Glomerular endothelial cell (primary cell): ENCODE measurements at places on chromosomes 11 and 22. TPM values are rescaled to one million over a fixed set of nuclear protein-coding genes. Genes with fewer than 3 reads are reported as not detected.

GRCh38 chr11:72313912-72314598 lies 70.1 kb upstream of the PHOX2A start:
- no peak for DNase-seq

GRCh38 chr11:97890466-97890865 lies 1130.3 kb upstream of the CNTN5 start:
- no peak for DNase-seq

DNA sequence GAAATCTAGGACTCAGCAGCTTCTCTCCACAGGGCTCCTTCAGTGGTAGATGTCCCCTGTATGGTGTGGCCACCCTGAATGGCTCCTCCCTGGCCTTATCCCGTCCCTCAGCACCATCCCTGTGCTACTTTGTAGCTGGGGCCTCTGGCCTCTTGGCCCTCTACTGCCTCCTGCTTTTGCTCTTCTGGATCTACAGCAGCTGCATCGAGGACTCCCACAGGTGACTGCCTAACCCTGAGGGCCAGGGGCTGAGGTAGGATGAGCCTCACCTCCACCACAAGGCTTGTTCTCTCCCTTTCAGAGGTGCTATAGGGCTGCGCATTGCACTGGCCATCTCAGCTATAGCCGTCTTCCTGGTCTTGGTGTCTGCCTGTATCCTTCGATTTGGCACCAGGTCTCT lies 1.8 kb downstream of the TMEM179B start:
- DNase-seq = no peak

- no peak for DNase-seq
Observed at GRCh38 chr11:12245549-12246016, 131.8 kb upstream of the PARVA start.

DNA sequence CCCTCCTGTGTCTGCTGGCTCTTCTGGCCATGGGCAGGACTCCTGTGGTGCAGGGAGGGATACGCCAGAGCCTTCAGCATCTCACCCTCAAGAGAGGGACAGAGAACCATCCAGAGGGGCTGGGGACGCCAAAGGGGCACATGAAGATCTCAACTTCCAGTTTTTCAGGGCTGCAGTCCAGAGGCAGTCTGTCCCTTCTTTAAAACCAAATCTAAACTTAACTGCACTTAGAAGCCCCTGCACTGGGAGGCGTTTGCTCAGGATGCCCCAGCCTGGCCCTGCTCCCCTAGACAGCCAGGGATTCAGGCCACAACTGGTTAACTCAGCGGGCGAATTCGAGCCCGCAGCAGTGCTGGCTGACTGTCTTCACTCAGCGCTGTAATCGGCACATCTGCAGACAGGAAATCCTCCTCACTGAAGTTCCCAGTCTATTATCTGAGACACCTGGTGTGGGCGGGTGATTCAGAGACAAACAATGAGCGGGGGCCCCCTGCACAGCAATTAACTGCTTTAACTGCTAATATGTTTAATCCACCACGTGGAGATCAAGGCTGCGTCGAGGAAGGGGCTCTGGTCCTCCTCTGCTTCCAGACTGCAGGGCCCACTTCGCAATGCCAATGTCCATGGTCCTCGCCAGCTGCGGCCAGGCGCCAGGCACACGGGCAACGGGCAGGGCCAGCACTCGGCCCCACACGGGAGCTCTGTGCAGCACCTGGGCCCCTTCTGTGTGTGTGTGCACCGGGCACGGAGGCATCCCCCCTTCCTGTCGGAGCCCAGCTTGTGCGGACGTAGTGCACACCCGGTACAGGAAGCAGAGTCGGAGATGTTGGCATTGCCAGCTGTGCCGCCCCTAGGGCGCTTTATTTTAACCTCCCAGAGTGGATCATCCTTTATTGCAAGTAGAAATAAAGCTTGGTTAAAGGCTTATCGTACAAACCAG lies 36.9 kb upstream of the GNB1L start:
- DNase-seq = no peak

GRCh38 chr11:33804471-33804870 lies 30.2 kb upstream of the FBXO3 start:
- no peak for DNase-seq

GRCh38 chr22:36644333-36644757 lies 59.2 kb downstream of the CACNG2 start:
- DNase-seq = peak; percentile 80

- DNase-seq = no peak
Observed at GRCh38 chr11:11004069-11004468, 146.2 kb upstream of the ZBED5 start.

GRCh38 chr22:47996446-47996857 lies 1234.0 kb downstream of the TBC1D22A start:
- DNase-seq = no peak

DNA sequence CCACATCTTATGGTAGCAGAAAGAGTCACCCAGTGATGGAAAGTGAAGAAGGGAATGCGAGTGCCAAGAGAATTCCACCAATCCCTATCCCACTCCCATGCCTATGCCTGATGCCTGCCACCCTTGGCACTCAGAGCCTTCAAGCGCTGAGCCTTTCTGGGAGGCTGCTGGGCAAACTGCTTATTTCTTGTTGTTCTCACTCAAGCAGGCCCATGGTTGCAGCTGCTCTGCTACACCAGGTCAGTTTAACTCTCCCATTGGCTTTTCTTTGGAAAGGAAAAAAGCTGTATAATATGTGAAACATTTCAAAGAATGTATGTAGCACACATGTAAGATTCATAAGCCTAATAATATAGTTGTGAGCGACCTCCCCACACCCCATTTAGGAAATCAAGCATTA lies 41.4 kb downstream of the DGCR2 start:
- no peak for DNase-seq

DNA sequence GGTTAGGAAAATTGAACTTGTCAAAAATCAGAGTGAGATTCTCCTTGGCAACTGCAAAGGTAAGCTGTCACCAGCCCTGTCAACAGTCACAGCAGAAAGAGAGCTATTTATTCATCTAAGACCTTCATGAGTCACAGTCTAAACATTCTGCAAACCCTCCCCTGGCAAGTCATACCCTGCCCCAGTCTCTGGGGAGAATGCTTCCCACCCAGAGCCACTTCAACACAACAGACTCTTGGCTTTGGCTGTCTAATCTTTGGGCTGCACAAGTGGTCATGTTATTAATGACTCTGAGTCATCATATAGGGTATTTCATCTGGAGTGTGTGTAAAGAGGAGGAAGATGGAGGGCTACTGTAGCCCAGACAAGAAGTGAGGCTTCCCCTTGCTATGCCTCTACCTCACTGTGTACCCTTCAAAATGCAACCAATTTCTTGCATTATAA lies 153.4 kb downstream of the CCDC34 start:
- peak; percentile 65 for DNase-seq

DNA sequence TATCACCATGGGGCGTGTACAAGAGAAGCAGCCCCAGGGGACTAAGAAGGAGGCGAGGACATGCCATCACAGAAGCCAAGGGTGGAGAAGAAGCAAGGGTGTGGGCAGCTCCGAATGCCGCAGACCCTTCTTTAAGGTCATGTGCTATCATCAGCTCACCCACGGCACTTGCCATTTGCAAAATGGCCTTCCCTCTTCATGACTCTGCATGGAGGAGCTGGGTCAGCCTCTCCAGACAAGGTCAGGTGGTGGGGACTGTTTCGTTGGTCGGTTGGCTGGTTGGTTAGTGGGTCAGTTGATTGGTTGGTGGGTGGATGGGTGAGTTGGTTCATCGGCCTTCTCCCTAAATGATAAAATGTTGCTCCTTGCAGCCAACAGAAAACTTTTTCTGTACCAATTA lies 622.5 kb downstream of the TBC1D22A start:
- no peak for DNase-seq

DNA sequence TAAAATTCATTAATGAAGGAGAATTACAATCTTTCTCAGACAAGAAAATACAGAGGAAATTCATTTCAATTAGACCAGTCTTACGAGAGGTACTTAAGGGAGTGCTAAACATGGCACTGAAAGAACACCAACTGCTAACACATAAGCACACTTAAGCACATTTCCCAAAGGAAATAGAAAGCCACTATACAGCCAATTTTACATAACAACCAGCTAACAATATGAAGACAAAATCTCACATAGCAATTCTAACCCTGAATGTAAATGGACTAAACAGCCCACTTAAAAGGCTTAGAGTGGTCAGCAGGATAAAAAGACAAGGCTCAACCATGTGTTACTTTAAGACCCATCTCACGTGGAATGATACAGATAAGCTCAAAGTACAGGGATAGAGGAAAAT lies 339.5 kb upstream of the LUZP2 start:
- DNase-seq = no peak

DNA sequence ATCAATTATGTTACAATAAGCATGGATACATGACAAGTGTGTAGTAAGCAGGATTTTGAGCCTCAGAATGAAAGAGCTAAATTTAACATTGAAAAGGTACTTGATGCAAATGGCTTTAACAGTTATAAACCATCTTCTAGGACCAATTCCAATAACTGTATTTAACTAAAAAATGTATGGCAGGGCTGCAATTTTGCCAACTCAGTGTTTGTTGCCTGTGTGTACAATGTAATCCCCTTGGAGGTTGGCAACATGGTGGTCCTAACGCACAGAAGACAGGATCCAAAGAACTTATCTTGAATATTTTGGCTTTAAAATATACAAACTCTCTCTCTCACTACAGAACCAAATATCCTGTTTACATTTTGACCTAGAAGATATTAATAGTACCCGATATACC lies 2314.1 kb downstream of the LRRC4C start:
- no peak for DNase-seq

- DNase-seq = no peak
Observed at GRCh38 chr11:94857337-94857736, 89.2 kb downstream of the AMOTL1 start.

- DNase-seq = no peak
Observed at GRCh38 chr11:90774727-90775566, 552.1 kb upstream of the CHORDC1 start.

GRCh38 chr11:30314625-30315024 lies 8.3 kb upstream of the ARL14EP start:
- DNase-seq = no peak

GRCh38 chr22:38569181-38569971 lies 607 bp downstream of the DMC1 start:
- DNase-seq = no peak

- no peak for DNase-seq
Observed at GRCh38 chr11:78168539-78169477, 19.6 kb downstream of the KCTD21 start.

DNA sequence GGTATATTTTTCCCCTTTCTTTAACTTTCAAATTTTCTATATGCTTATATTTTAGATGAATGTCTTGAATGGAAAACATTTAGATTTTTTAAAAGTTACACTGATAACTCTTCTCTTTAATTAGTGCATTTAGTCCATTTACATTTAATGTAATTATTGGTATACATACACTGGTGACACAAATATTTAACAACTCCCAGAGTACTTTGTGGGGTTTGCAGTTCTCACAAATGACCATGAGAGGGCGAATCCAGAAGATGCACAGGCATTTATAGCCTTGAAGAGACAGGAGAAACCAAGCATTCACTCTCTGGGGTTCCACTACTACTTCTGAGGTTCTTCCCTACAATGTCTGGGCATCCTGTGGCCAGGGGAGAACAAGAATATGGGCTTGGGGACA lies 125.1 kb downstream of the TIMP3 start:
- DNase-seq = no peak

DNA sequence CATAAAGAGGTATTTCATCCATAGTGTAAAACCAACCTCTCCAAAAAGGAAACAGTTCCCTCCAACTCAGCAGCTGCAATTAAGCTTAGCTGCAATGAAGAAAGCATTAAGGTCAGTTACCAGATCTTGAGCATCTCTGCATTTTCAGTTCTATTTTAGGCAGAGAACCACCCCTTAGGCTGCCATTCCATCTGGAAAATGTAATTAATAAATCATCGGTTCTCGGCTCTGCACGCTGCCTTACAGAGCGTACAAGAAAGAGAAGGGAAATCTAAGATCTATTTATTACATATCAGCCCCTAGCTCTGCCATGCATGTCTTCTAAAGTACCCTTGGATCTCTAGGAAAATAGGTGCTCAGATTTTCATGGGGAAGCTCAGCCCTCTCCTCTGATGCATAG lies 71.5 kb downstream of the RCN1 start:
- no peak for DNase-seq

DNA sequence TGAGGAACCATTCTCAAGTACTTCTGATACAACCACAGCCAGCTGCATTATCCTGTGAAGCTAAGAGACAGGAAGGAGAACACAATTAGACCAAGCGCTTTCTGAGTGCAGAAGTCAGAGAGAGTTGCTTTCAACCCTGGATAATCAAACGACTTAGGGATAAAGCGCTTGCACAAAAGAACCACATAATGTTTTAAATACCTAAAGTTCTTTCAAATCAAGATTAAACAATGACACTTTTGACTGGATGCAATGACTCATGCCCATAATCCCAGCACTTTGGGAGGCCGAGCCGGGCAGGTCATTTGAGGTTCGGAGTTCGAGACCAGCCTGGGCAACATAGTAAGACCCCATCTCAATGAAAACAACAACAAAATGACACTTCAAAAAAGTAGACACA lies 145.1 kb downstream of the SWAP70 start:
- DNase-seq = no peak

GRCh38 chr11:26712497-26712896 lies 9.4 kb downstream of the SLC5A12 start:
- no peak for DNase-seq

DNA sequence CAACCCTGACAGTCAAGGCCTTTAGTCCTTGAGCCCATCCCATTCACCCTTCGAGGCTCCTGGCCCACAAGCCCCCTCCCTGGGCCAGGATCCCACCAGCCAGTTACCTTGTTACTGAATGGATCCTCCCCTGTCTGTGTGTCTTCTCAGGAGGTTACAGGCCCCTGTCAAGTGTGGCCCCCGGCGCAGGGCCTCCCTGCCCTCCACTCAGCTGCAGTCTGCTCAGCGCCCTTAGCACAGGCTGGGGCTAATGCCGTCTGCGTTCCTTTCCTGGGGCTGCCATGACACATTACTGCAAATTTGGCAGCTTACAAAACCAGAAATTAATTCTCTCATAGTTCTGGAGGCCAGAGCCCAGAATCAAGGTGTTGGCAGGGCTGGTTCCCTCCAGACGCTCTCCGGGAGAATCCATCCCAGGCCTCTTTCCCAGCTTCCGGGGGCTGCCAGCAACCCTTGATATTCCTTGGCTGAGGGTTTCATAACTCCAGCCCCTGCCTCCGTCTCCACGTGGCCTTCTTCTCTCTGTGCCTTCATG lies 9.4 kb upstream of the SYT12 start:
- no peak for DNase-seq

PHF21B gene
- not detected in 2 replicates for total RNA-seq

TTC38 gene
- 31.3 and 51.4 TPM in 2 replicates for total RNA-seq

CASP5 gene
- not detected in 2 replicates for total RNA-seq

SMTNL1 gene
- not detected in 2 replicates for total RNA-seq

CYB5R3 gene
- total RNA-seq = 170 and 274 TPM in 2 replicates

APOL5 gene
- total RNA-seq = not detected in 2 replicates

C22orf31 gene
- total RNA-seq = not detected in 2 replicates
